ENCODE measurements at places on chromosomes 3 and 15. TPM values are rescaled to one million over a fixed set of nuclear protein-coding genes. Genes with fewer than 3 reads are reported as not detected.

GRCh38 chr3:179181993-179182551, 33.9 kb downstream of the PIK3CA start:
- no peak for DNase-seq

DNA sequence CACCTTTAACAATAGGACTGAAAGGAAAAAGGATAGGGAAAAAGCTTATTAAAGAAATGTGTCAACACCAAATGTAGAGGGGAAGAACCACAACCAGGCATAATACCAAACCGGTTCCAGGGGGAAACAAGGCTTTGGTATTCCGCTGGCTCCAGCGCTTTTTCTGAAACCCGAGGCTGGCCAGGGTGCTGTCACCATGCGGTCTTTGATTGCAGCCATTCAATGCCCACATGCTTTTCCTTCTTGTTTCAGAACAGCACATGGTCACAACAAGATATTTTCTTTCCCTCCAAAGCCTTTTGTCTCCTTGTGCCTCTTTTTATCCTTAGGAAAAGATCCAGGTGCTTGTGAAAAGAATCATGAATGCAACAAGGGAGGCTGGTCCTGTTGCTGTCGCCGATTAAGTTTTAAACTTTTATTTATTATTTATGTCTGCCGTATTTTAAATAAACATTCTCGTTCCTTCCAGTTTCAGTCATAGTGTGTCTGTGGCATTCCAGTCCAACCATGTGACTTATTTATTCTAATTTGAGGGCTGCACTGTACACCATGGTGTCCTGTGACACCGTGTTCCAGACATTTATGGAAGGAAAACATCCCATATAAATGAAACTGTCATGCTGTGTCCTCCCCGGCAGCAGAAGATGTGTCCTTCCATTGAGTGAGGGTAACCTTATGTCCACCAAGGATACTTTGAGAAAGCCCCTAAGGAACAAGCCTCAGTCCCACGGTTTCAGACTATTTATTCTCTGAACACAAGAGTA, 41.1 kb downstream of the CCK start:
- no peak for DNase-seq

DNA sequence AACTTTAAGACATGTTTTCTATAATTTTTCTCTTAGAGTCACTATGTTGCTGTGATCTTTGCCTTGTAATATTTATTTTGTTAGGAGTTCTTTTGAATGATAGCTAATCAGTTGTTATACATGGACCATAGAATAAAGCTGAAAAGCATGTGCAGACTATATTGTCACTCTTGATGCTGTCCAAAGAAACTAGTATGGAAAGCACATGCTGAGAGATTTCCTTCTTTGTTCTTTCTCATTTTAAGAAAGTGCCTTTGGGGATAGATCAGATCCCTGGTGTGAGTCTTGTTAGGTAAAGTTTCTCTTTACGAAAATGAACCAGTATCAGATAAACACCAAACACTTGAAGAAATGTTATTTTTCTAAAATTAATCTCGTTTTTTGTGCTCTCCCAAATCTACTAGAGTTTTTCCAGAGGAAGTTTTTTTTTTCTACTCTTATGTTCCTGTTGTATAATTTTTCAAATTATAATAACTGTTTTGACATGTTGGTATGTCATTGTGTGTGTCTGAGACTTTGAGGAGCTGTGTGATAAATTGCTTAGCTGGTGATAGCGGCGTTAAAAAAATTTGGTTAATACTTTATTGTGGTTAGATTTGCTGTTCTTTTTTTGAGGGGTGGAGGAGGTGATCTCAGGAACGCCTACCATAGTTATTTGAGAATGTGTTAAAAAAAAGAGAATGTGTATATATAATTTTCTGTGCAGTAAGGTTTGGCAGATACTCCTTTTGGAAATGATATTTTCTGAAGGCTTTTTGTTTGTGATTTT, 2.2 kb downstream of the PIAS1 start:
- DNase-seq = no peak

- DNase-seq = peak; percentile 86
These were observed 984 bp downstream of the RNU6-1 start for GRCh38 chr15:67838789-67839332.

- no peak for DNase-seq
These were observed 185.9 kb downstream of the ERC2 start for GRCh38 chr3:56282341-56282740.

DNA sequence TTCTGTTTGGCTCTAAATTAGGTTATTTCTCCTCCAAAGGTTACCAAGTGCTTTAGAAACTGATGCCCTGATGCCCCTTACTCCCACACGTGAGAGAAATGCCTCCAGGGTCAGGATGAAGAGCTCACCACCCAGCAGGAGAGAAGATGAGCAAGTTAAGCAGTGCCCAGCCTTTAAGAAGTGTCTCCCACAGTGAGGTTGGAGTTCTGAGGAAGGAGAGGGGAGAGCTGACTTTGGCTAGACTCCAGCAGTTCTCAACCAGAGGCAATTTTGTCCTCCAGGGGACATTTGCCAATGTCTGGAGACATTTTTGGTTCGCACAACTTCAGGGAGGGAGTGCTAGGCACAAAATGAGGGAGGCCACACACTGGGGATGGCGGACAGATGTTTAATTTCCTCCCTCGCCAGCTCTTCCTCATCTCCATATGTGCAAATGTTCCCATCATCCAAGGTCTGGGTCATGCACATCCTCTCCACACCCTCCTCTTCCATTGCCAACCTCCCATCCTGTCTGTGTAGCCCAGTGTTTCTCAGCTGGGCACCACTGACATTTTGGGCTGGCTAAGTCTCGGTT, 50.6 kb upstream of the SLC7A14 start:
- DNase-seq = no peak

DNA sequence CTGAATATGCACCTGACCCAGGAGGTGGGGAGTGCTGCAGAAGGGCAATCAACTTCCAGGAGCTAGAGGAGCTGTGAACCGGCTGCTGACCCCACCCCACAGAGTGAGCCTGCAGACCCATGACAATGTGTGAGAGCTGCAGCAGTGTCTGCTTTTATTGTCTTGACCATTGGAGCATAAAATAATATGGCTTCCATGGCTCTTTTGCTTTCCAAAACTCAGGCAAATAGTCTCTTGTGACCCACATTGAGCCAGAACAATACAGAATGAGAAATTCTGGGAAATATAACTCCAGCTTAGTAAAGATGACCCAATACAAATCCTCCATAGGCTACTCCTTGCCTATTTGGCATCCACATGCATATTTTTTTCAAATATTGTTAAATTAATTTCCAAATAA, 309.6 kb downstream of the PYDC2 start:
- DNase-seq = no peak

- no peak for DNase-seq
These were observed 12.0 kb downstream of the SAMMSON start for GRCh38 chr3:70011582-70011981.

GRCh38 chr15:55247766-55248427, 41.7 kb downstream of the RAB27A start:
- DNase-seq = peak; percentile 36

Gene LXN
- 1.8 TPM for total RNA-seq

GRCh38 chr3:50238549-50239026, 2.6 kb downstream of the GNAI2 start:
- DNase-seq = peak; percentile 95

DNA sequence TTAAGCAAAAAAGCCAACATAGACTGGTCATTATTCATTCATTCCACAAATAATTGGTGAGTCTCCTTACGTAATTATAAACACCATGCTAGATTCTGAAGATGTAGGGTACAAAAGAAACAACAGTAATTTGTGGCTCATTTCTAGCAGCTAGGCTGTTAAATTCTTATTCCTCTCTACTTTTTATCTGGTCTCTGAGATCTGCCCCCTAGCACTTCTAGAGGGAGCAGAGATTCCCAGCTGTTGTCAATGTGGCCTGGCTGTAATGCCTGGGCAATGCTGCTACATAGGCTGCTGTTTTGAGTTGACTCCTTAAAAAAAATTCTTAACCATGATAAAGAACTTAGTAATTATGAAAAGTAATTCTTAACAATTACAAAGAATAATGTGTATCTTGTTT, 434.9 kb upstream of the THRB start:
- no peak for DNase-seq

GRCh38 chr15:64251121-64251520, 88.3 kb upstream of the PPIB start:
- DNase-seq = no peak

DNA sequence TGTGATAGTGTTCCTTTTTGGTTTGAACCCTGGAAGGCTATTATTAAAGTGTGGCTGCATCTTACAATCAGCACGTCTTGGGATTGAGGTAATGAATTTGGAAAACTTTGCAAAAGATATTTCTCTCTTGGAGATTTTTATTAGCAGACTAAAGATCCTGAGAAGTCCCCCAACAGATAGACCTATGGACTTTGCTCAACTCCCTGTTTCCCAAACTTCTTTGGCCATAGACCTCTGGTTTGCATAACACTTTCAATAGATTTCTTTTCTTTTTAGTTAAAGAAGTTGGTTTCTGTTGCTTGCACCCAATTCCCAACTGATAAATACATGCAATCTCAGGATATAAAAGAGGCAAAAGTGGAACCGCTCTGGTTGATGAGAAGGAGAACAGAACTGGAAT, 465.8 kb upstream of the PROK2 start:
- DNase-seq = no peak

- peak; percentile 7 for DNase-seq
These were observed 573.8 kb upstream of the NAALADL2 start for GRCh38 chr3:174285242-174285864.

DNA sequence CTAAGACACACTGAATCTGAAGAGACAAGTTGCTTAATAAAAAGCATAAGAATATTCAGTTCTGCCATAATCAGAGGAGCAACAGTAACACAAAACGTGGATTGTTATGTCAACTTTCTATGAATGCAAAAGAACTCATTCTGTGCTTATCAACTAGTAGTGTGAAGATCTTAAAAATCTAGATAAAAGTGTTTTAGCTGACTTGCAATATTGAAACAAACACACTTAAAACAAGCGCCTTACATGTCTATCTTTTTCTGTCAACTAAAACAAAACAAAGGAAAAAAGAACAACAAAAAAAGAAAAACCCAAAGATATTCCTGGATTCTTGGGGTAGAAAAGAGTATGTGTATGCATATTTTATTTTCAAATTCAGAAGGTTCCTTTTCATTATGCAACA, 37.7 kb downstream of the TASOR start:
- no peak for DNase-seq

GRCh38 chr3:163924600-163924999, 1153.7 kb downstream of the SI start:
- DNase-seq = peak; percentile 25

DNA sequence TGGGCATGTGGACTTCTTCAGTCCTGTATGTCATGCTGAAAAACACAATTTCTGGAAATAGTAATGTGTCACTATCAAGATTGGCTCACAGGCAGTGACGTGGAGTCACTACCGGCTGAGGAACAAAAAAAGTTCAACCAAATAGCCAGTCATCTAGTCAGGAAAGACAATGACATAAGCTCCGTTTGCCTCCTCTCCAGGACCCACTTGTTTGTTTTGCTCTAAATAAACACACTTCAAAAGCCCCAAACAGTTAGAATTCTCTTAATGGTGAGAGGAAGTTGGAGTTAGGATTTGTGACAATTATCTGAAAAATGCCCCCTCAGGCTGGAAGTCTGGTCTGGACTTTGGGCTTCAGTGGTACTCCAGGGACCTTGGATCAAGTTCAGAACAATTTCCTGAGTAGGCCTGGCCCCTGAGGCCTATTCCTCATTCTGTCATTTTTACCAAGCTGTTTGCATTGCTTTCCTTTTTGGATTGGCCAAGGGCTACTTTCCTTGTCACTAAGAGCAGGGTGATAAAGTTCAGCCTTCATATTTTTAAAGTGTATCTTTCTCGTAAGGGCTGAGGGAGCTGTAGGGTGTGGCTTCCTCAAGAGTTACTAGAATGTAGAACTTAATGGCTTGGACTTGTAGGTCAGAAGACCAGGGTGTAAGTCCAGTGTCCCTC, 98.9 kb downstream of the EOMES start:
- peak; percentile 63 for DNase-seq

- DNase-seq = no peak
These were observed 35.4 kb downstream of the GYG1 start for GRCh38 chr3:149026718-149027117.

- no peak for DNase-seq
These were observed 17.5 kb upstream of the CPNE9 start for GRCh38 chr3:9686050-9686550.

DNA sequence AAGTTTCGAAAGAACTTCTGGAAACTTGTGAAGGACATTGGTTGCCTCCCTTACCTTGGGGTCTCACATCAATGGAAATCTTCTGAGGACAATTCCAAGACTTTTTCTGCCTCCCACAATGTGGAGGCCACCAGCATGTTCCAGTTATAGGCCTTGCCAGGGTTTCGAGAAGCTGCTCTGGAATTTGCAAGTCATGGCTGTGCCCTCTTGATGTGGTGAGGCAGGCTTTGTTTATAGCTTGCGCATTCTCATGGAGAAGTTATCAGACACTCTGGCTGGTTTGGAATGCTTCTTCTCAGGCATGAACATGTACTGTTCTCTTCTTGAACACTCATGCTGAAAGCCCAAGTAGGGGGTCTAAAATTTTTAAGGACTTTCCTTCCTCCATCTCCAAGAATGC, 4.1 kb downstream of the CXCR6 start:
- no peak for DNase-seq

DNA sequence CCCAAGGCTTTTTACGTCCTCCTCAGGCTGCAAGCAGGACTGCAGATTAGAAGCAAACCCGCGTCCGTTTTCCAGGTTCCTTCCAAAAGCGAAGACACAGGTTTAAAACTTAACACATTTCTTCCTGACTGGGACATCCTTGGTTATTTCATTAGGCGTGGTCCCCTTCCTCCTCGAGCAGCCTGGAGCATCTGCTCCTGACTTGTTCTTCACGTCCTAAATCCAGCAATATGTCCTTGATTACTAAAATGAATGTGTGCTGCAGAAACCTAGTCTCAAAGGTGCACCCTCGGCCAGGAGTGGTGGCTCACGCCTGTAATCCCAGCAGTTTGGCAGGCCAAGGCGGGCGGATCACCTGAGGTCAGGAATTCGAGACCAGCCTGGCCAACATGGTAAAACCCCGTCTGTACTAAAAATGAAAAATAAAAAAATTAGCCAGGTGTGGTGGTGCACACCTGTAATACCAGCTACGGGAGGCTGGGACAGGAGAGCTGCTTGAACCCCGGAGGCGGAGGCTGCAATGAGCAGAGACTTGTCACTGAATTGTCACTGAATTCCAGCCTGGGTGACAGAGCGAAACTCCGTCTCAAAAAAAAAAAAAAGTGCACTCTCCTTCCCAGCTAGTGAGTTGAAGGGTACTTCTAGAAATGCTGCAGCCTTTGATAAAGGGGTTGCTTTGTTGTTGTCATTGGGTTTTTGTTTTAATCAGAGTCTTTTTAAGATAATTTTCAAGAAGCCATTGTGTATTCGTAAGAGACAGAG, 842 bp upstream of the LRIG1 start:
- no peak for DNase-seq

- DNase-seq = no peak
These were observed 141.7 kb downstream of the PDCD6IP start for GRCh38 chr3:33940149-33940548.

DNA sequence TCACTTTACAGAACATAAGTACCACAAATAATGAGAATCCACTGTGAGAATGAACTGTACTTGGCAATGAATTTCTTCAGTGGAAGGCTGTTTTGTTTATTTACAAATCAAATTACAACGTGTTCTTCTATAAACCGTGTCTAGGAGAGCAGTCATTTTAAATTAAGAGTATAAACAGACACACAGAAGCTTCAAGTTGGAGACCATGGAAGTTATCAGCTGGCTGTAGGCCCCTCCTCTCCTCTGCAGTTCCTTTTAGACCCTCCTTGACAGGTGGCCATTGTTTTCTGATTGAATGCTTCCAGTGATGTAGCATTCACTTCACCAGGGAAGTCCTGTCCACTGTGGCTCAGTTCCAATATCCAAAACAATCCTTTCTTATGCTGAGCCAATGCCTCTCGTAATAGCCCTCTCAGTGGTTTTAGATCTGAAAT, 7.3 kb upstream of the MAPK6 start:
- DNase-seq = no peak

Gene CPB1
- not detected for total RNA-seq

Gene MASP1
- not detected for total RNA-seq
